Caco-2 (cell line): ENCODE measurements at places on chromosomes 12 and 14. TPM values are rescaled to one million over a fixed set of nuclear protein-coding genes. Genes with fewer than 3 reads are reported as not detected.

- no peaks in the 10 kb centered on the region for H3K27me3 ChIP-seq
- H3K4me3 ChIP-seq = no peak overlapping the region
- H3K4me1 ChIP-seq = no peaks in the 10 kb centered on the region
- H3K27ac ChIP-seq = no peak overlapping the region
- no peak for DNase-seq
Observed at GRCh38 chr12:19639781-19640415, 200.6 kb downstream of the AEBP2 start.

GRCh38 chr12:40511341-40511740 lies 180.9 kb upstream of the CNTN1 start:
- H3K27me3 ChIP-seq = no peaks in the 10 kb centered on the region
- H3K4me1 ChIP-seq = no peaks in the 10 kb centered on the region
- DNase-seq = no peak
- no peak overlapping the region for H3K4me3 ChIP-seq

GRCh38 chr14:52053044-52053443 lies 15.8 kb downstream of the NID2 start:
- no peak overlapping the region for H3K27ac ChIP-seq
- H3K27me3 ChIP-seq = no peaks in the 10 kb centered on the region
- H3K36me3 ChIP-seq = no peaks in the 10 kb centered on the region
- no peak for DNase-seq
- H3K4me3 ChIP-seq = no peak overlapping the region

DNA sequence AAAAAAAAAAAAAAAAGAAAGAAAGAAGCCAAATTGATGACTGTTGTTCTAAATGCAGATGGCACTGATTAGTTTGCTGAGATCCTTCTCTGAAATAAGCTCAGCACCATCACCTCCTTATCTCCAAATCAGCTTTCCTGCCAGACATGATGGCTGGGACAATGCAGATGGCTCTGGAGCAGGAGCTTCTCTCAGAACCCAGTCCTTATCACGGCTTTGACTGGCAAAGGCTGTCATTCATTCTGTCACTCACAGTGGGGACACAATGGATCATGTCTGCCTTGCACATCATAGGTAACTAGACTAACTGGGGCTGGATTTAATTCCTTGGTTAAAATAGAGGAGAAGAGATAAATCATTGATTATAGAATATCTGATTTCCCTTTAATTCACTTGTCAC lies 146.3 kb downstream of the PDZRN4 start:
- no peaks in the 10 kb centered on the region for H3K27me3 ChIP-seq
- no peaks in the 10 kb centered on the region for H3K36me3 ChIP-seq
- H3K27ac ChIP-seq = no peak overlapping the region

DNA sequence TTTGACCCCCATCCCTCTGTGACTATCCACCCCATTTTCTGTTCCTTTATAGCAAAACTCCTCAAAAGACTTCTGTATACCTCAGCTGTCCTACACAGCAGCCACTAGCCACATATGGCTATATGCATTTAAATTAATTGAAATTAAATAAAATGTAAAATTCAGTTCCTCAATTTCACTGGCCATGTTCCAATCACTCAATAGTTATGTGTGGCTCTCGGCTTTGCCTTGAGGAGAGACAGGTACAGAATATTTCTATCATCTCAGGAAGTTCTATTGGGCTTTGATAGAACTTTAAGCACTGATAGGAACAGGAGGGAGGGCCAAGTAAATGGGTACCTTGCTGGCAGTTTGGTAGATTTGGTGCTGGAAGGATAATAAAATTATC lies 280.3 kb upstream of the AMIGO2 start:
- no peaks in the 10 kb centered on the region for H3K27me3 ChIP-seq
- no peak overlapping the region for H3K4me3 ChIP-seq
- no peaks in the 10 kb centered on the region for H3K36me3 ChIP-seq
- H3K27ac ChIP-seq = no peak overlapping the region

Gene POTEM
- not detected in 2 replicates for total RNA-seq

Gene PRB2
- total RNA-seq = not detected in 2 replicates

Gene NELL2
- total RNA-seq = 0.70 and 0.81 TPM in 2 replicates
